Activated naive CD4-positive, alpha-beta T cell treated with anti-CD3 and anti-CD28 coated beads, Interleukin-2, amount 50 U/mL, for 16 hours (primary cell): ENCODE measurements at places on chromosomes 6 and 20.

DNA sequence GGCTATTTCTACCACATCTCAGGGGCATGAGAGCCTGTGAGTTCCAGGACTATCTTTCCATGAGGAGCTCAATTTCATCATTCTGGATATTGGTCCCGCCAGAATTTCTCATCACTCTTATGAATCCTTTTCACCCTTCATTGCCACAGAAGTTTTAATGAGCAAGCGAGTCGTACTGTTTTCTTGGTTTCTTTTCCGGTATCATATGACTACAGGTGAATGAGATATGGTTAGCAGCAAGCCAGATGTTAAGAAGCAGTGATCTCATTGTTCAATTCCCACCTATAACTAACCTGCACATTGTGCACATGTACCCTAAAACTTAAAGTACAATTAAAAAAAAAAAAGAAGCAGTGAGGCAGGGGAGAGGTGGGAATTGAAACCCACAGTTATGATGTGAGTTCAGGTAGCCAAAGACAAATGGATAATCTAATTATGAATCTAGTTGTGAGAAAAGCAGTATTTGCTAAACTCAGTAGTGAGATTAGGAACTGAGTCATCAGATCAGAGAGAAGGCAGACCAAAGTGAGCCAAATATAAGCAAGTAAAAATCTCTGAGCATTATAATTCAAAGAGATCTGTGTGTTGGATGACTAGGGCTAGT, 78.0 kb upstream of the ELOVL5 start:
- DNase-seq, result no peak

- DNase-seq, result no peak
Measured at GRCh38 chr6:118860880-118861279, 33.1 kb upstream of the ASF1A start.

GRCh38 chr6:161111261-161111660, 119.7 kb downstream of the MAP3K4 start:
- DNase-seq, result no peak

- peak; percentile 4 for DNase-seq
Measured at GRCh38 chr6:158032354-158032733, 50.7 kb downstream of the SYNJ2 start.

GRCh38 chr20:61314326-61315010, 62.4 kb downstream of the CDH4 start:
- no peak for DNase-seq

GRCh38 chr6:33192105-33192646, at the start of gene COL11A2:
Gene COL11A2, minus strand, starts transcription at chr6:33192467. Its CDS starts 227 bp downstream, at chr6:33192240.
- DNase-seq, result no peak
